SHP77 (cell line): ENCODE measurements at places on chromosomes 11 and 22.

DNA sequence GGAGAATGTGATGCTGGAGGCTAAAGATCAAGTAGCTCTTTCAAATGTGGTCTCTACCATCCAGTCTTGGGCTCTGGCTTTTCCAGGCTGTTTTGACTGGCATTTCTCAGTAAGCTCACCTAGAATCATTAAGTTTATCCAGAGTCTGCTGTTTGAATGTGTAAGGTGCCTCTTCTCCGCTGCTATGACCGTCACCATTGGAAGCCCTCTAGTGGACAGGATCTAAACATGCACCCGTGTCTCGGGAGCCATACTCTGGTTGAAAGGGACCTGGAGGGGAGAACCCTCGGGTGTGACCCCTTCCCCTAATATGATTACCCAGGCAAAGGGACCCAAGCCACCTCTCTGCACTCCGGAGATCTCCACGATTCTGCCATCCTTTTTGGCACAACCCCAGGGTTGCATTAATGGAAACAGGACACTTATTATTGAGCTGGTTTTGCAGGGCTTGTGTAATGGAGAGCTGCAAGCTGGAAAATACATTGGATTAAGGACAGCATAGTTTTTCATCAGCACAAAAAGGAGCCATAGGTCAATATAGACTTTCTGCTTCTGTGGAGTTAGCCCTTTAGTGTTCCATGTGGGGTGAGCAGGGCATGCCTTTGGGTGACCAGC is 191.0 kb upstream of the LARGE1 start:
- DNase-seq: peak; percentile 46

DNA sequence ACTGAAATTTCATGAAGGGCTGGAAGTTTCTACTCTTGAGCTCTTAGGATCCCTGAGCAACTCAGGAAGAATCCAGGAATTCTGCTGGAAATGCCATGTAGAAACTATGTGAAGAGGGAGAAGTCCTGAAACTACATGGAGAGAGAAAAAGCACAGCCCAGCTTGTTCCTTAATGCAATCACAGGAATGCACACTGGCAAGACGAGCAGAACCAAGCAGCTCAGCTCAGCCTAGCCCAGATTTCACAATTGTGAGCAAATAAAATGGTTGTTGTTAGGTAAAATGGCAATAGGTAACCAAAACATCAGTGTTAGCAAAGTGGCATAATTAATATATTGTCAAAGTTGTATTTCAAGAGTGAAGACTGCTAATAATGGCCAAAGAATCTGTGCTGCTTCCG is 28.1 kb downstream of the ZNF214 start:
- no peak for DNase-seq

DNA sequence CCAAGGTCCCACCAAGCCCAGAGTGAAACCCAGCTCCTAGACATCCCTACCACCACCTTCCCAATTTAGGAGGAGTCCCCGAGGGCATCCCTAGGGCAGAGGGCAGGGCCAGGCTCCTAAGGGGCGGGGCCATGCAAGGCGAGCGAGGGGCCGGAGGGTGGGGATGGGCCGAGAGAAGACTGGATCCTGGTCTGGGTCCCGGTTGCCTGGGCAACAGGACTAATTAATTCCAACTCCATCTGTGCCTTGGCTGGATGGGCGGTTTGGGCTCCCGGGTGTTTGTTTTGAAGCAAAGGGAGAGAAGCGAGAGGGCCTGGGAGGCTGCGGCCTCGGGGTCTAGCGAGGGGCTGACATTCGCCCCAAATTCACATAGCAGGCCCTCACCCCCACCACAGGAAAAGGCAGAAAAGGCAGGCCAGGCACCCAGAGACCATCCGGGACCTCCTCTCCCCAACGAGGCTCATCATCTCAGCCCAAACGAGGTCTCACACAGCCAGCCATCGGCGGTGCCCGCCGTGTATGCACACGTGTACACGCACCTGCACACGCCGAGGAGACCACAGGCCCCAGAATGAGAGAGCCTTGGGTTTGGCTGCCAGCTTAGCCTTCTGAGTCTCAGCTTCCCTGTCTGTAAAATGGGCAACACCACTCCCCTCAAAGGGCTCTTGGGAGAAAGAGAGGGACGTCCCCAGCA is 23.9 kb downstream of the ELFN2 start:
- no peak for DNase-seq

DNA sequence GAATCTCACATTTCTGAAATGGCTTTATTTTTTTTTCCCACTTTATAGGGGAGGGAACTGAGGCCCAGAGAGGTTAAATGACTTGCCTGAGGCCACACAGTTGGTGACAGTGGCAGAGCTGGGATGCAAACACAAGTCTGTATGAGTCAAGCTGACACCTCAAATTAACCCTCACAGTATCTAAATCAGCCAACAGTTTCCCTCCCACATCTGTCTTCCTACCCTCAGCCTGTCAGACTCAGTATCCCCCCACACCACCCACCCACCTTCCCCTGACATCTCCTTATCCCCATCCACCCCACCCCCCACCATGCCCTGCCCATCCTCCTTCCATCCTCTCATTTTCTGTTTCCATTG is 95.2 kb downstream of the TP53I11 start:
- no peak for DNase-seq

DNA sequence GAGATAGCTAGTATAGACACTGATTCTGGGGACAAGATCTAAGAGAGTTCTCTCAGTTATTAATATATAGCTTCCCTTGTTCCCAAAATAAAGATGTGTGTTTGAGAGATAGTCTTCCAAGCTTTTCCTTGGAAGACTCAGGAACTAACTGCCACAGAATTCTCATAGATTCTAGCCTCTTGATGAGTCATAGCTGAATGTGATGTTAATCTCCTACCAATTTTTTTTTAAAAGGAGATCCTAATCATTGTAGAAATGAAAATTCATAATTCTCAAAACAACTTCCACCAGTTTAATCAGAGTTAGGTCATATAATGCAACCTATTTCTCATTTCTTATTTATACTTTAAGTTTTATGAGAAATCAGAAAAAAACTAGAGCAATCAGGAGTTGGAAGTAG is 148.8 kb downstream of the JRKL start:
- DNase-seq: no peak

DNA sequence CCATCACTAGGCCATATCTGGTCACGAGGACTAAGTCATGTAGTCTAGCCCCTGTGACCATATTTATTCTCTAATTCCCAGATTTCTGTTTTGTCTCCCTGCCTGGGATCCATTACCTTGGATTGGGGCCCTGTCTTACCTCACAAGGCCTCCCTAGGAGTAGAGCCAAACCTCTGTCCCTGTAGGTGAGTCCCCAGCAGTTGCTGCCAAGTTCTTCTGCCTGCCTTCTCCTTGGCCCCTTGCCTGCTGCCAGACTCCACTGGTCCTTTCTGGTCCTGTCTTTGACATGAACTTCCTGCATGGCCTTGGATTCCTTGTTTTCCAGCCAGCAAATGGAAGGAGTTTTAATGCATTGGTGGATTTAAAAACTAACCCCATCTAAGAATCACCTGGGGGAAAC is 35.6 kb upstream of the CADM1 start:
- no peak for DNase-seq

DNA sequence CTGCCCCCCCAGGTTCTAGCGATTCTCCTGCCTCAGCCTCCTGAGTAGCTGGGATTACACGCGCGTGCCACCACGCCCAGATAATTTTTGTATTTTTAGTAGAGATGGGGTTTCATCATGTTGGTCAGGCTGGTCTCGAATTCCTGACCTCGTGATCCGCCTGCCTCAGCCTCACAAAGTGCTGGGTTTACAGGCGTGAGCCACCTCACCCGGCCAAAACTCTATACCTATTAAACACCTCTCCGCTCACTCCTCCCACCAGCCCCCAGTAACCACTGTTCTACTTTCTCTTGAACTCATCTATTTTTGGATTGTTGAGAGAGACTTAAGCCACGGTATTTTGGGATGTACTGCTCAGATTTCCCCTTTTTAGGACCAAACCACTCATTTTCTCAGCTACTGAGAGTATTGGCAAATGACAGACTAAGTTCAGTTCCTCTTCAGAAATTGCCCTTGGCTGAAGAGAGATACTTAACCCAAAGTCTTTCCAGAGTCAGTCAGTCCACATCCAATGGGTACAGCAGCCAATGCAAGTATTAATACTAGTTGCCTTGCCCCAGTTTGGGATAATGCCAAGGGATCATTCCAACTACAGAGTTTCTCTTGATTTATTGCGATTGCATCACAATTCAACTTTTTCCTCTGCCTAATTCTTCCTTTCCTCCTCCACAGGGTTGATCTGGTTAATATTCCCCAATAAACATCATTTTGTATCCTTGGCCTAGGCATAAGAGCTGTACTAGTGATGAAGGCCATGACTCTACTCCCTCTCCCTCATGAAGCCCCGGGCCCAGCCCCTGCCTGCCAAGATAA is 36.8 kb upstream of the CSTF3 start:
- no peak for DNase-seq

DNA sequence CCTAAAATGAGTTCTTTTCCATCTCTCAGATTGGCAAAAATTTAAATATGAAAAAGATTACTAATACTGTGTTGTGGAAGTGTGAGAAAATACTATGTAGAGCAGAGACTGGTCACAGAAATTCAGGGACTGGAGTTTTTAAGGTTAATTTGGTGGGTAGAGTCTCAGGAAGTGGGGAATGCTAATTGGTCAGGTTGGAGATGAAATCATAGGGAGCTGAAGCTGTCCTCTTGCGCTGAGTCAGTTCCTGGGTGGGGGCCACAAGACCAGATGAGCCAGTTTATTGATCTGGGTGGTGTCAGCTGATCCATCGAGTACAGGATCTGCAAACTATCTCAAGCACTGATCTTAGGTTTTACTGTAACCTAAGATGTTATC is 29.4 kb upstream of the TMEM86A start:
- DNase-seq: no peak

GRCh38 chr11:127362754-127363308 is 362.3 kb upstream of the KIRREL3 start:
- peak; percentile 1 for DNase-seq

DNA sequence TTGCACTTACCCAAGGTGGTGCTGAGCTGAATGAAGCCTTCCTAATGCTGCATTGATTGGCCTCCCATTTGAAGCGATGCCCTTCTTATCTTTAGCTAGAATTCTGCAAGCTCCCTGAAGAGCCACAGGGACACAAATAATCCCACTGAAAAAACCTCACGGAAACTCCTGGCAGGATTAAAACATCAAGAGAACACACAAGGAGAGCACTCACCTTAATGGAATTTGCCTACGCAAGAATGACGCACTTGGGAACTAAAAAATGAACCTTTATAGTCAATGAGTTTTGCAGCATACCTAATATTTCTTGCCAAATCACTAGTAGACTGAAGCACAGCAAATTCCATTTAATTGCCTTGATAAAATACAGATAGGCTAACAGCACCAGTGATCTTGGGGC is 232.8 kb upstream of the UBASH3B start:
- DNase-seq: no peak

DNA sequence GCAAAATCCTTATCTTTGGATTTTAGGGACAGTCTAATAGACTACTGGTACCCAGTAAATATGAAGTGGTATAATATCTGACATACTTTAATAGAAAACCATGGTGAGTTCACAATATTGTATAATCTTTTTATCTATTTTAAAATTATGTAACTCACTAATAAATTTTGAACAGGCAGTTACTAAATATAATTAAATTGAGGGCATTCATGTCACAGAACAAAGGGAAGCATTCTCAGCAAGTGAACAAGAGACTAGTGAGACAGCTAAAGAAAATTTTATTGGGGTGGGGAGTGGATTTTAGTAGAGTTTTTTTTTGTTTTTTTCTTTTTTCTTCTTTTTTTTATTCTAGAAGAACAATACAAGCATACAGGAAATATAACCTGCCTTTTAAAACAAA is 55.0 kb downstream of the DNAJC24 start:
- no peak for DNase-seq

GRCh38 chr22:30023099-30023660 is 57.1 kb upstream of the HORMAD2 start:
- DNase-seq: no peak

DNA sequence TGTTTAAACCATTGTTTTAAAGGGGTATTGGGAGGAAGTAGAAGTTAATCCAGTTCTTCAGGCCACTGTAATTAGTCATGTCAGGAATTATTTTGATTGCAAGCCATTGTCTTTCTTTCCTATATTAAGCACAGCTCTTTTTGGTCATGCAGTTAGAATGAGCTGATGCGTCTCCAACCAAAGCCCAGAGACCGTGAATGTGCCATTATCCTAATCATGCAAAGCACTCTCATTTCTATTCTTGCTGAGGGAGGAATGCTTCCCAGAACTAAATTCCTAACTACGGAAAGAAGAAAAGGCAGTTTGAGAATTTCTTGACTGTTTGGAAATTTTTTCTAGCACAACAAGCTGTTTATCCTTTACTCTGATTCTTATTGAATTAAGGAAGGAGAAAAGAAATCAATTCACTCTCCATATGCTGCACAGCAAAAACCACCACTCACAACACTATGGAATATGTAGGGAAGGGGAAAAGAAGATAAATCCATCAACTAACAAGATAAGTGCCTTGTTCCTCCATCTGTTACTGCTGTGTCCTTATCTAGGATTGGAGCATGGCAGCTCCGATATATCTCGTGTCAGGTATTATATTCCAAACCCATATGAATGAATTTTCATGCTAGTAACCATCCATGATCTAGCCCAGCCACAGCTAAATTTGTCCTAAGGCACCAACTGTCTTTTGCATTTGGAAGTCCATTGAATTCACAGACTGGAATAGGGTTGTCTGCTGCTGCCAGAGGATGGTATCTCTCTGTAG is 70.8 kb downstream of the NTM start:
- no peak for DNase-seq

GRCh38 chr11:44966694-44967093 is 16.0 kb upstream of the TP53I11 start:
- no peak for DNase-seq

DNA sequence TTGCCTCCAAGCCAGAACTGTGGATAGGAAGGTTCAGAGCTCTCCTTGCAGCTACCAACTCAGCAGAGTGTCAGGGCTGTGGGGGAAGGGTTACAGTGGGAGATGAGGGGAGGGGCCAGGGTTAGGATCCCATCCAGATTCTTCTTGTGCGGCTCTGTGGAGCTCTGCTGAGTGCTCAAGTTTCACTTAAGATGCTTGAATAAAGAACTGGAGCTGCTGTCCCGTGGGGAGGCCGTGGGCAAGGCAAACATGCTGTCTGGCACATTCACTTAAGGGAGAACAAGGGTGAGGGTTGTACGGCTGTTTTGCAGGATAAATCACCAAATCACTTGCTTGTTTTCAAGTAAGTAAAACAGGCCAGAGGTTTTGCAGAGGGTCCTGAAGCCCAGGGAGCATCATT is 197.1 kb downstream of the FAM76B start:
- DNase-seq: no peak

DNA sequence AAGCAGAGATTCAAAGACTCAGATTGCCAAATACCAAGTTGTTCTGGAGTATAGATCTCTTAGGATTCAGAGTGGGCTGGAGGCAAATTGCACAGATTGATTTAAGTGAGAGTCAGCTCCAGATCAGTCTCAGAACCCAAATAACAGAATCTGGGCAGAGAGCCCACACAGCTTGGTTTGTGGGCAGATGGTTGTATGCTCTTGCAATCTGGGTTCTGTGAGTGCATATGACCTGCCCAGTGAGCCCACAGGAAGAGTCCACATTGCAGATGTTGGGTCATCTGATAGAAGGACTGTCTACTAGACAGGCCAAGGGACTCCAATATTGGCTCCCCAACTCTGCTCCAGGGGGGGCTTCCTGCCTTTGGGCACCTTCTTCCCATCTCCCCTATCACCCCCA is 65.9 kb downstream of the ADAMTS15 start:
- no peak for DNase-seq
